ENCODE measurements at places on chromosomes 6 and 20.

DNA sequence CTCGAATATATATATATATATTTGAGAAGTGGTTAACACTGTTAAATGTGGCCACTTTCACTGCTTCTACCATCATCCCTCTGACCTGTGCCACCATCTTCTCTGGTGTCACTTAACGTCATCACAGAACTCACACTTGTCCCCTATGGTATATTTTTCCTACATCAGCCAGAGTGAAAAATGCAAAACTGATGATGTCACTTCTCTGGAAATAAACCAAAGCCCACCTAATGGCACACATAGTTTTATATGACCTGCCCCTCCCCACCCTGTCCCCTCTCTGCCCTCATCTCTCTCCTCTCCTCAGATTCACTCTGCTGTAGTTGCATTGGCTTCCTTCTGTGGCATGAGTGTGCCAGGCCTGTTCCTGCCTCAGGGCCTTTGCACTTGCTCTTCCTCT is 63.9 kb upstream of the IFNGR1 start:
- DNase-seq = no peak

DNA sequence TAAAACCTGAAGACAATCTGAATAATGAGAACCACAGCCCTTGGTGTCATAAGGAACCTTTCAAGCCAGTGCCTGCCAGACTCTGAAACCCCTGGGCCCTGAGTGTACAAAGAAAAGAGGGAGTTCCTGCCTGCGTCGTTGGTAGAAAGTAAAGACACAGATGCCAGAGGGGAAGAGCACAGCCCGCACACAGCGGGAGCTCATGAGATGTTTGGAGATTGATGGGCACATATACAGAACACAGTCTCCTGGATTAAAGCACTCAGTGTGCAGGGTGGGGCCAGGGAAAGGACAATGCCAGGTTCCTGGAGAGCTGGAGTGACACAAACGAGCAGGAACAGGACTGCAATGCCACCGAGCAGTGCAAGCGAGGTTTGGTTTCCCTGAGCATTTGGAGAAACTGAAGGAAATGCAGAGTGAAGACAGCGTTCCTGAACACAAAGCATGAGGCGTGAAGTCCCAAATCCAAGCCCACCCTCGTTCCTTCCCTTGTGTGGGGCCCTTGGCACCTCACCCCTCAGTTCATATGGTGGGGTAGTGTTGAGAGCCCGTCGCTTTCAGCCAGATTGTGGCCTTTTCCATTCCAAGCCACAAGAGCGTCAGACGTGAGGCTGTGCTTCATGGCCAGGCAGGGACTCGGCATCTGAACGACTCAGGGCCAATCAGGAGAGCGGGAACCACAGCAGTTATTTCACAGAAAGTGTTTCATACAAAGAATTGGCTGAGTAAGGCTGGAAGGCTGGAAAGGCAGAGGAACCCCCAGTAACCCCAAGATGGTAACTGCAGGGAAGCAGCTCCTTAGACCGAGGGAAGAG is 41.0 kb upstream of the RPS6KA2 start:
- no peak for DNase-seq

DNA sequence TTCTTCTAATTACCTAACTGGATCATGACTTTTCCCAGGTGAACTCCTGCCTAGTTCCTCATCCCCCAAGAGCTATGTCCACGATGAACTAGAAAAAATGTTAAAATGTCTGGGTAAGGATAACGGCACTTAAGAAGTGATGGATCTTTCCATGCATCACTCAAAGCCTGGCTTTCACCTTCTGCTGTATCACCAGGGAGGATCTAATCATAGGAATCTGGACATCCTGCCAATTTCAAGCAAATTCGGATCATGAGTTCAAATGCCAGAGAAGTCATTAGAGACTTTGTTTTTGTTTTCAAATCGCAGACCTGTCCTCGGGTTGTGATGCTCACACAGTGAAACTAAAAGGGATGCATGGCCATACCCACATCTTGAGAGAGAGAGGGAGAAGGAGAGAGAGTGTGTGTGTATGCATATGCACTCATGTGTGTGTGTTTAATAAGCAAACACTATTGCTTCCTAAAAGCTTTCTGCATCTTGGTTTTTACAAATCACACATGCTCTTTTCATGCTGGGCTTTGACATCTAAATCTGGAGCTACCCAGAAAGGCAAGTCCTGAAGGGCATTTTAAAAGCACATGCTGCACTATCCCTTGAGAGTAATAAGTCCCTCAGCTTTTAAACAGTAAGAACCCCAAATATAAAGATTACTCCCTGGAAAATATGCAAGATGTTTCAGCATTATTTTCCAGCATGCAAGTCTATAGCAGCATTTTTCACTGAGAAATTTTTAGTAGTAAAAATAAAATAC is 524.6 kb upstream of the NOX3 start:
- no peak for DNase-seq

DNA sequence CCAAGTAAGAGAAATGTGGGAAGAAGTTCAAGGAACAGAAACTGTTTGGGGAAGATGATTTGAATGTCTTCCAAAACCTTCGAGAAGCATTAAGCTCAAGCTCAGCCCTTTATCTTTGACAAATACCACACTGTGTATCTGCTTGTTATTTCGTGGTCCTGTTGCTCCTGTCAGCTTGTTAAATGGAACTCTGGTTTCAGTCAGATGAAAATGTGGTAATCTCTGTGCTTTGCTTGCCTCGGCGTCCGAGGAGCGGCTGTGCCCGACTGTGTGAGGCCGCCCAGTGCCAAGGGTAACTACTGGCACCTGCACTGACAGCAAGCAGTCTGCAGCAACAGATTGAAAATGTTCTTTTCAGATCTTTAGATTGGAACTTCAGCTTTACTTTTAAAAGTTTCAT is 577.9 kb upstream of the FLRT3 start:
- no peak for DNase-seq

- DNase-seq = no peak
Measured at GRCh38 chr6:87558446-87558845, 31.3 kb downstream of the RARS2 start.

DNA sequence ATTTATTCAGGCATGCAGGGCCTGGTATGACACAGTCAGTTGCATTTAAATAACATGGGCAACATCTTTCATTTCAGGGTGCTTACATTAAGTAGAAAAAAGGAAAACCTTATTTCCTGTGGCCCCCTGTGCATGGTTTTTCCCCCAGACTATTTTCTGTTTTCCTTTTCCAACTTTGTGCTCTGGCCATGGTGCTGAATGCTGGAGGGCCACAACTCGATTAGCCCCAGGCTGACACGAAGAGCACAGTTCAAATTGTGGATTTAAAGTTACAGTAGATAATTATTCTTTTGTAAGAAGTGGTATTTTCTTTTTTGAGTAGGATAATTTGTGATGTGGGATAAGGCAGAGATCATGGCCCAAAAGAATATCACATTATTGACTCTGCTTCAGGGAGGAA is 332.0 kb downstream of the HAO1 start:
- no peak for DNase-seq
